ENCODE measurements at places on chromosomes 2 and 18. TPM values are rescaled to one million over a fixed set of nuclear protein-coding genes. Genes with fewer than 3 reads are reported as not detected.

- DNase-seq = no peak
Observed at GRCh38 chr2:10883801-10884478, 27.8 kb upstream of the KCNF1 start.

- DNase-seq = no peak
Observed at GRCh38 chr2:219958941-219959340, 331.5 kb downstream of the SLC4A3 start.

DNA sequence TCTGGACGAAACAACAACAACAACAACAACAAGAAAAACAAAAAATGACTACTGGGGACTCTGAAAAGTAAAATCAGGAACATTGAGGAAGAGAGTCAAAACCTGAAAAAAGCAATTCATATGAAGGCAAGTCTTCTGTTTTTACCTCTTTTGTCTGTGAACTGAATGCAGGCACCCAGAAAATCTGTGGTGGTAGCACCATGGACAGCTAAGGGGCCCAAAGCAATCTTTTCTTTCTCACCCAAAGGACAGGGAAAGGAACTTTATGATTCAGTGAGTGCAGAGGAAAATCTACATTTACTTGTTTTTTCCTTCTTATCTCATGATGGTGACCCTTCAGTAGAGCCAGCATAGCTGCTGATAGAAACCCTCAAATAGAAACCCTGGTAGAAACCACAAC is 10.4 kb downstream of the ALK start:
- DNase-seq = no peak

Gene SCYGR4
- total RNA-seq = not detected

Gene SERPINB10
- not detected for total RNA-seq

Gene B4GALT6
- 6.0 TPM for total RNA-seq
